ENCODE measurements at places on chromosomes 16 and 17.

- no peaks in the 10 kb centered on the region for H3K27me3 ChIP-seq
- no peak for DNase-seq
These were observed 1.3 kb upstream of the MRTFB start for GRCh38 chr16:14069818-14070217.

DNA sequence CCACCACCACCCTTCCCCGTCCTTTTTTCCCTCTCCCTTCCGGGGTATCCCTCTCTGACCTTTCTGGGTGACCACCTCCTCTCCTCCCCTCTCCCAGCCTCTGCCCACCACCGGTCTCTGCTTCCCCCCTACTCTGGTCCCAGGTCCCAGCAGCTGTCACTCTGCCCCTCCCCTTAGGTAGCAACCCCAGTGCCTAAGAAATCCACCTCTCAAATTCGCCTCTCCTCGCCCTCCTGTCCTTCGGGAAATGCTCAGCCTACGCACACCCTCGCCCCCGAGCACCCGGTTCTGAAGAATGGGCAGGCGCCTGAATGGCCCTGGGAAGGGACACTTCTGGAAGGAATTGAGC lies 775 bp upstream of the SP6 start:
- peak; percentile 75 for DNase-seq
- no peak overlapping the region for H3K27ac ChIP-seq
- H3K36me3 ChIP-seq, result no peaks in the 10 kb centered on the region
- peaks cover 16% of the 10 kb centered on the region for H3K27me3 ChIP-seq
- peaks cover 26% of the 10 kb centered on the region for H3K4me1 ChIP-seq

GRCh38 chr17:60110586-60110985 lies 31.9 kb upstream of the HEATR6 start:
- H3K27ac ChIP-seq, result no peak overlapping the region
- no peaks in the 10 kb centered on the region for H3K36me3 ChIP-seq
- DNase-seq, result no peak
- no peak overlapping the region for H3K4me3 ChIP-seq

- H3K4me1 ChIP-seq, result peaks cover 5% of the 10 kb centered on the region
These were observed 2.9 kb downstream of the CLUH start for GRCh38 chr17:2708585-2709182.

All from mesendoderm (in vitro differentiated cells).